ENCODE measurements at places on chromosomes 12 and 14. TPM values are rescaled to one million over a fixed set of nuclear protein-coding genes. Genes with fewer than 3 reads are reported as not detected.

Gene CSRP2
- polyA plus RNA-seq, result 63.4 TPM

Gene OR6C6
- not detected for polyA plus RNA-seq

Gene HSPB8
- polyA plus RNA-seq, result 31.2 TPM

Gene ADAM21
- polyA plus RNA-seq, result 0.69 TPM

Gene NGB
- polyA plus RNA-seq, result 15.6 TPM

Data from spinal cord (tissue), 10 donors.